Fibroblast of villous mesenchyme (primary cell): ENCODE measurements at places on chromosomes 7 and 10. TPM values are rescaled to one million over a fixed set of nuclear protein-coding genes. Genes with fewer than 3 reads are reported as not detected.

AKR1D1 gene
- not detected in 2 replicates for total RNA-seq

- no peak for DNase-seq
Measured at GRCh38 chr10:60535427-60535826, 145.8 kb upstream of the ANK3 start.

GRCh38 chr10:131618587-131619267 is 282.1 kb upstream of the PPP2R2D start:
- no peak for DNase-seq

- no peak for DNase-seq
Measured at GRCh38 chr10:126066456-126066855, 170.1 kb downstream of the FANK1 start.

DNA sequence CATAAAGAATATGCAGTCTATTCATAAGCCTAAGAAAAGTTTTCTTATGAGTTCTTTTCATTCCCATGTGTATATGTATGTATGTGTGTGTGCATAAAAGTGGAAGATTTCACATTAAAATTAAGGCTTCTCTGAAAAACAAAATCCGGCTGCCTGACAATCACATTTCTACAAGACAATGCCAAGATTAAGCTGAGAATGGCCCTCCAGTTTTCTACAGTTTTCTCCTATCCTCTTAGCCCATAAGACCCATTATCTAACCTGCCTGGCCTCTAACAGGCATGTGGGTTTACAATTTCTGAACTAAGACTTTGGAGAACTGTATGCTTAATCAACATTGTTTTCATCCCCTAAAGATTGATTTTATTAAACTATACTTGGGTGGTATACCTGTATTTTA is 446.0 kb upstream of the SEMA3A start:
- DNase-seq = no peak
